ENCODE measurements at places on chromosomes 4 and X. TPM values are rescaled to one million over a fixed set of nuclear protein-coding genes. Genes with fewer than 3 reads are reported as not detected.

SORBS2 gene
- total RNA-seq, result 28.0 TPM

GPR173 gene
- 0.47 TPM for total RNA-seq

UNC5C gene
- 3.9 TPM for total RNA-seq

GRCh38 chr4:126937342-126937741, 695.4 kb upstream of the INTU start:
- DNase-seq, result no peak

DNA sequence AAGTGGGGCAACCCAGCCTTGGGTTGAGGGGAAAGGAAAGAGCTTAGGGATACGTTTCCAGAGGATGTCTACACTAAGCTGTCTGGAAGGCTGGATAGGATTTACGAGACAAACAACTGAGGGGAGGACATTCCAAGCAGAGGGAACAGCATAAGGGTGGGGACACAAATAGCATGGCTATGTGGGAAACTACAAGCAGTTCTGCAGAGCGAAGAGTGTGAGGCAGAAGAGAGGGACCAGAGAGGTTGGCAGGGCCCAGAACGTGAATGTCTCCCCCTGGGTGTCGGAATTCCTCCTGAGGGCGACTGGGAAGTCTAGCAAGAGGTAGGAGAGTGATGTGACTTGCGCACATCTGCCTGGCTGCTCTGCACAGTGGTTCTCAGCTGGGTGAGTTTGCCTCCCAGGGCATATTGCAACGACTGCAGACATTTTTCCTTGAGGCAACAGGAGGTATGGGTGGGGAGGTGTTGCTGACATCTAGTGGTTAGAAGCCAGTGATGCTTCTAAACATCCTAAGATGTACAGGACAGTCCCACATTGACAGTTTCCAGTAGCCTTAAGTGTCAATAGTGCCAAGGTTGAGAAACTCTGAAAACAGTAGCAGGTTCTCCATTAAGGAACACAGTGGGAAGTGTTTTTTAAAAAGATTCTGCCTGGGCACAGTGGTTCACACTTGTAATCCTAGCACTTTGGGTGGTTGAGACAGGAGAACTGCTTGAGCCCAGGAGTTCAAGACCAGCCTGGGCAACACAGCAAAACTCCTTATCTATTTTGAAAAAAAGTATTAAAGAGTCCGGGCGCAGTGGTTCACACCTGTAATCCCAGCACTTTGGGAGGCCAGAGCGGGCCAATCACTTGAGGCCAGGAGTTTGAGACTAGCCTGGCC, 9.2 kb downstream of the NDUFA1 start:
- DNase-seq, result peak; percentile 24

DNA sequence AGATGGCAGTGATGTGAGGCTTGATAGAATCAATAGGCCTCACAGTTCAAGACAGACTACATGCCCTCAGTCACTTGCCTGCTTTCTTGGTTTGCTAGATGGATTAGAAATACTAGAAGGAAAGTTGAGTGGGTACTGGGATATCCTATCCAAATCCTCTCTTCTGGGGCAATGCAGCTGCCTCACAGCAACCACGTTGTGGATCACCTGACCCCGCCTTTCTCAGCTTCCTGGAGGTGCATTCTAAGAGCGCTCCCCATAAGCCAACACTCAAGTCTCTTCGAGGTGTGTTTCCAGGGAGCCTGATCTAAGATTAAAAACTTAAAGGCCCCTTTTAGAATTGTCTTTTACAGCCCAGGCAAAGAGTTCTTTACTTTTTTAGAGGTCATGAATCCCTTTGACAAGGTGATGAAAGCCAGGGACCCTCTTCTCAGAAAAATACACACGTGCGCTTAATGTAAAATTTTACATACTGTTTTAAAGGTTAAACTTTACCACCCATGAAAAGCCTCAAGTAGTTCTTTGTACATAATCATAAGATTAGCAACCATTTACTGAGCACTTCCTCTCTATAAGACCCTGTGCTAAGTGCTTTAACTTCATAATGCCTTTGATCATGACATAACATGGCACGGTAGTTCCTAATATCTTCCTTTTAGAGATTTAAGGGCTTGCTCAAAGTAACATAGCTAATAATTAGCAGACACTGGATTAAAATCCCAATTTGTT, 840 bp upstream of the RPL34 start:
- no peak for DNase-seq

- DNase-seq, result no peak
Measured at GRCh38 chr4:74838746-74839370, 44.5 kb upstream of the BTC start.

DNA sequence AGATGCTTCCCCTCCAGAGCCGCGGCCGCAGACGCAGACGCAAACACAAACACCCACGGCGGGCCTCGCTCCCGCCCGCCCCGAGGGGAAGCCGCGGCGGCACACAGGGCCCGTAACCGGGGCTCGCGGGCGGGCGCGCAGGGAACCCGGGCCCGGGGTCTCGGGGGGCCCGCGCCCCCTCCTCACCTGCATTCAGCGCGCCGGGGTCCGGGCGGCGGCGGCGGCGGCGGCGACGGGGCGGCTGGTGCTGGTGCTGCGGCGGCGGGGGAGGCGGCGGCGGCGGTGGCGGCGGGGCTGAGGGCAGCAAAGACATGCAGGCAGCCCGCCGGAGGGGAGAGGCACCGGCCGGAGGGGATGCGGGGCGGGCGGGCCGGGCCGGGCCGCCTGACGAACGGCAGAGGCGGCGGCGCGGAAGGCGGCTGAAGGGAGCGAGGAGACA, 255 bp upstream of the CNOT6L start:
- no peak for DNase-seq

- no peak for DNase-seq
Measured at GRCh38 chr4:44235897-44236296, 212.7 kb downstream of the KCTD8 start.

DNA sequence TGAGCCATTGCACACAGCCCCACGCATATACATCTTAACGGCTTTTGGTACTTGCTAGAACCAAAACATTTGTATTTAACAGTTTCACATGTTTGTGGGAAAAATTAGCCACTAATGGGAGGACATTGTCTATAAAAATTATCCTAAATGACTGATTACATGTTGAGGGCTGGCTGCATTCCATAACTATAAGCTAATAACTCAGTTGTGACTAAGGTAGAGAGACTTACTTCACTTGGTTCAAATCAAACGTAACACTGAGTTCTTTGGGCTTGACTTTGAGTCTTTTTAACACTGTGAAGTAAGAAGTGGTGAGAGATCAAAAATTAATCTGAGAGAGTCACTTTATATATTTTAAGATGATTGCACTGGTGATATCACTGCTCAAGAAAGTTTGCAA, 47.9 kb upstream of the PGRMC2 start:
- no peak for DNase-seq

GRCh38 chr4:165662341-165662740, 210.7 kb upstream of the TLL1 start:
- DNase-seq, result no peak

DNA sequence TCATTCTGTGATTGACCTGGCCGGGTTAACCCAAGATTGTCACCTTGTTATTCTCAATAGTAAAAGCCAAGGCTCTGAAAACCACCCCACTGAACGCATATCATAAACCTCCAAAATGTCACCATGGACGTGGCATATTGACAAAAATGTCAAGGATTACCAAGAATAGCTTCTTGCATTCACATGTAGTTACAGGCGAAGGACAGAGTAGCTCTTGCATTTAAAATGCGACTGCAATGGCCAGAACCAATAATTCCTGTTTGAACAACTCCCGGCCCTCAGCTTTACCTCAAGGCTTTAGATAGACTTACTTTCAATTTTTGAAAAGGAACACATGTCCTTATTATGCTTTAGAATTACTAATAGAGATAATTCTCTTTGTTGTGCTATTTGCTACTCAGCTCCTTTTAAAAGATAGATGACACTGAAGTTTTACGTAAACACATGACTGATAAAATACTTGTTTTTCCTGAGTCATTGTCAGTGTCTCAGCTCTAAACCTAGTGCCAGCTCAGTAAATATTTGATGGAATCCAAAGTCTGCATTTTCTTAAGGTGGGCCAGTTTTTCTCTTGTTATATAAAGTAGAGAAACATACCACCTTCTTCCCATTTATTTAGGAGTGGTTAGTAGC, 66.3 kb downstream of the CLDN34 start:
- DNase-seq, result no peak

- DNase-seq, result no peak
Measured at GRCh38 chr4:185797018-185797417, 15.0 kb downstream of the SORBS2 start.

GRCh38 chr4:105356194-105356593, 117.7 kb downstream of the PPA2 start:
- no peak for DNase-seq

GRCh38 chr4:81472281-81473182, 825 bp upstream of the RASGEF1B start:
- DNase-seq, result no peak

- no peak for DNase-seq
Measured at GRCh38 chr4:94472056-94472826, 20.5 kb downstream of the PDLIM5 start.

DNA sequence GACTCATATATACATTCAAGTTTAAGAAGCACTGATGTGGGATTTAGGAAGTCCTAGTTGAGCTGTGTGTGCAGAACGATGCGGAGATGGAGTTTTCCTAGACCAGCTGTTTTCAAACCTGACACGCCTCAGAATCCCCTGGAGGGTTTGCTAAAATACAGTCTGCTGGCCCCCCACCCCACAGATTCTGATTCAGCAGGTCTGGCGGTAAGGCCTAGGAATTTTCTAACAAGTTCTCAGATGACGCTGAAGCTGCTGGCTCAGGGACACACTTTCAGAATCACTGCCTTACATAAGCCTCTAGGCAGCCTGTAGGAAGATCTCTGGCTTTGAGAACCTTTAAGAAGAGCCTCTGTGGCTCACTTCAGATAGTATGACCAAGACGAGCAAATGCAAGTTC, 73.1 kb downstream of the PHEX start:
- DNase-seq, result no peak

DNA sequence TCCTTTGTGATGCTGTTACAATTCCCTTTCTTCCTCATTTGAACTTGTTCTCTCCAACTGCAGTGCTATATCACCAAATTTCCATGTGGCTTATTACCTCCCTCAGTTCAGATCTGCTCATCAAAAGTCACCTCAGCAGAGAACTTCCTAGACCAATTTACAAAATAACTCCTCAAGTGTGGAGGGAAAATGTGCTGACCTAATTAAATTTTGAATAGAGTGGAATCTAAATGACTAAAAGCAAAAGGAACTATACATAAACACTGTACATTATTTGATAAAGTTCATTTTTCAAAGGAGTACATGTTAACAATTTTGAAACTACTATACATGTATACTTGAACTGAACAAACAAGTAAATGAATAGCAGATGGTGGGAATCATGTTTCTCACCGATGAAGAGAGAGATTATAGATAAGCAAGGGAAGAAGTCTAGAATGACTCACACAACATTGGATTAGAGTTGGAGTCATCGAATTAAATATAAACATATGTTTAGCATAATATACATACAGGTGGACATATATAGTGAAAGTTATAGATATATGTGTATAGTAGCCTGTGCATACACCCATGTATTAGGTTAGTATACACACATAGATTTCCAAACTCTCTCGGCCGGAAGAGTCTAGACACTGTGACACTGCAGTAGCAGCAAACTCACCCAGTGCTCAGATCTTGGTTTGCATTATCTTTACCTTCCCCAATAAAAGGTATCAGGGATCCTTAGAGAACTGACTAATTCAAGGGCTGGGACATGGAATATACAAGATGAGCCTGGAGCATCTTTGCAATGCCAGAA, 318.7 kb downstream of the PCDH18 start:
- DNase-seq, result no peak

DNA sequence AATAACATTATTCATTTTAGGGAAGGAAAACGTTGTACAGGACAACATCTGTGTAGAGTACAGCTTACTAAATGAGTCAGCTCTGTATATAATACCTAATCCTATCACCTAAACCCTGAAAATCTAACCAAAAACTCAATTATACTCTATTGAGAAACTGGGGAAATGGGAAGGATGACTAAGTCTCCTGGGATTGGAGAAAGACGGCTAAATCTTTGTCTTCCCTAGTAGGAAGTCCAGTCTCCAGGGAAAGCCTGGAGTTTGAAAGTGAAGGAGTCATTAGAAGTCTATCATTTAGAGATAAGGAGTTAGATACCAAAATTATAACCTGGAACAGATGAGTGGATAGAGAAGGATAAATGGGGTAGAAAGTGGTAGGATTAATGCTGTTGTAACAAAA, 286.5 kb downstream of the STK32B start:
- DNase-seq, result no peak

DNA sequence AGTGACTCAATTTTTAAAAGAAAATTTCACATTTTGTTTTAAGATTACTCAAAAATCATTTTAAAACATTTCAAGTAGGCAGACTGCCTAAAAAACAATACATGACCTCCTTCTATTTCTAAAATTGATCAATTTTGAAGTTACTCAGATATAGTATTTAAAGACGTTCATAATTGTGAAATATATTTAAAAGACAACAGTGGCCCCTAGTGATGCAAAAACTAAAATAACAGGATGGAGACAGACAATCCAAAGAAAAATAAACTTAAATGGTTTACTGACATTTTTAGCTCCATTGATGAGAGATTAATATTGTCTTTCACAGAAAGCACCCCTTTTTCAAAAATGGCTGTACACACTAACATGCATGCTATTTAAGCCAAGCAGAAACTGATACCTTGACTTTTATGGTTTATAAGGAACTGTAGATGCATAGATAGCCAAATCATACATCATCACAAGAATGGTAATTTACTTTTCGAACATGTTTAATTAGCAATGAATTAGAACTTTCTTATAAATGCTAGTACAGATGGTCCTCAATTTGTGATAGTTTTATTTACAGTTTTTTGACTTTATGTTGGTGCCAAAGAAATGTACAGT, 69.8 kb upstream of the FAT4 start:
- no peak for DNase-seq

All from colonic mucosa (tissue), 4 donors.